ENCODE measurements at places on chromosomes 2 and 18.

GRCh38 chr2:47751856-47752414, 31.0 kb upstream of the MSH6 start:
- DNase-seq: no peak

DNA sequence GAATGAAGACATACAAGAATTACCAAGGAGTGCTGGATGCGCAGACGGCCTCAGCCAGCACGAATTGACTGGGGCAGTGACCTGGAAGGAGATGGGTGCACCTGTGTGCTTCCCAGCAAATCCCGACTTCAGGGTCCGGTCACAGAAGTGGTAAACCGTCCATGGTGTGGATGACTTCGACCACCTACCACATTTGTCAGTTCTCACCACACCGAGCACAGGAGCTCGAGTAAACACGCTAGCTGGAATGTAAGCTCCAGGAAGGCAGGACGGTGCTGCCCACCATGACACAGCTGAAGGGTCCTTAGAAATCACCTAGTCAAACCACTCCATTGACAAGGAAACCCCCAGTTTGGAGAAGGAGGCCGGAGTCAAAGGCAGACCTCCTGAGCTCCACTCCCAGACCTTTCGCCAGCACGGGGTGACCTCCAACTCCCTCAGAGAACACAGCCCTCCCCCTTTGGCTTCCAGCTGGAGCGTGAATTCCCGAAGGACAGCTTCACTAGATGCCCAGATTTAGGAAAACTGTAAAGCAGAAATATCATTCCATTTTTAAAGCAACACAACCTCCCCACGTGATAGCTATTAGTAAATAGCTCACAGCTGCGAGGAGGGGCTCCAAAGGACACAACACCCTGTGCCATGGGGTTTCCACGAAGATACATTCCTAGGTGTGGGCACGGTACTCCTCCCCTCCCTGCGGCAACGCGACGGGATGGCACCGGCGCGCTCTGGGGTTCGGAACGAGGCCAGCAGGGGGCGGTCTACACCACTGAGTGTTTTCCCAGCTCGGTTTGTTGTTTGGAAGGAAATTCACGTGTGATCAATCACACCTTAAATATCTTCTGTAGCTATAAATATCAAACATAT, 34.1 kb upstream of the GNAL start:
- DNase-seq: peak; percentile 39

DNA sequence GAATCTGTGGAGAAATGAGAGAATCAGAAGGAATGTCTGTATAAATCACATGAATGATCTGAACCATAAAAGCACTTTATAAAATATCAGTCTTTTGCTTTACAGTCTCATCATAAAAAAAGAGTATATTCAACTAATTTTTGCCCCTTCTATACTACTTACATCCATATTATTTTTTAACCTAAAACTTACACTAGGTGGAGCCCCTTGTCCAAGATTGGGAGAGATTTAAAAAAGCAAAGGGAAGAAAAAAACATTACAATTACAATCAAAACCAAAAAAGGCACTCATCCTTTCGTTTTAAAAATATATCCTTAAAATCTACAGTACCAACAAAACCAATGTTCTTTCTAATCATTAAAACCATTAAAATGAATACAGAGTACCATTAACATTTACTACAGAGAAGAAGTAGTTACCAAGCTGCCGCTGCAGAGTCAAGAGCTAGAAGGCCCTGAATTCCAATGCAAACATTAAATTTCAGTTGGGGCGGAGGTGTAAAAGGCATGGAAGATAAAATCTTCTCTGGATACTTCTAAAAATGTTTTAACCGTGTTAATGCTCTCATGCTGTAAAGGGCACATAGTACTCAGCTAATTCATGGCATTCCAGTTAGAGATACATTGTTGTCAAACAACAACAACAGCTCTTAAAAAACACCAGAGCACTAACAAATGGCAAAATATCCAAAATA, 56.7 kb upstream of the EPB41L3 start:
- DNase-seq: no peak

DNA sequence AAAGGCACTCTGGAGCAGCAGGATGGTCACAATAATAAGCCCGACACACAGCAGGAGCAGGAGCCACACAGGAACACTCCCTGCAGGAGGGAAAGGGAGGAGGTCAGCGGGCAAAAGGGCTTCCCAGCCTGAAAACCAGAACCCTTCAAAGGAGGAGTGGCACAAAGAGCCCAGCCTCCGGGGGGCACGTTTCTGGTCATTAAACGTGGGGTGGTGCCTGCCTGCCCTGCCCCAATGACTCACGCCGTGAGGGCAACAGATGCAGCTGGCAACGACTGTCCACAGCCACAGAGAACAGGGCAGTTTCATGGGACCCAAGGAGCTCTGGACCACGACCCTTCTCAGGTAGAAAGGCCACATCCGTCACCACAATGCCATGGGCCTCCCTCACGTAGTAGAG, 3.0 kb downstream of the PREB start:
- no peak for DNase-seq
